ENCODE measurements at places on chromosomes 3 and 15. TPM values are rescaled to one million over a fixed set of nuclear protein-coding genes. Genes with fewer than 3 reads are reported as not detected.

DNA sequence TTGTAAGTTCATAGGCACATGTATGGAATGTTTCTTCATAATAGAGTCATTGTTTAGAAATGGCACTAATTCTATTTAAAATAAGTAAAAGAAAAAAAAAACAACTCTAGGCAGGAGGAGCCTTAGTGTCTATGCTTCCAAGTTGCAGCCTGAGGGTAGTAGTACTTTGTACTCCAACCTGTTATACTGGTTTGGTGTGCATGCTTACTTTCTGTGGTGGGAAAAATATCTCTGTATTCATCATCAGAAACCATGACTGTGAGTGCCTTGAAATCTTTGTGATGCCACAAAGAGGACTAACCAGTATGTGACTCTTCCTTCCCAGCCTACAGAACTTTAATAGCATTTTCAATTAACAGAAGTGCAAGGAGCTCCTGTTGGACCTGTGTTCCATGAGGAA, 4.4 kb downstream of the NAALADL2 start:
- DNase-seq: no peak

DNA sequence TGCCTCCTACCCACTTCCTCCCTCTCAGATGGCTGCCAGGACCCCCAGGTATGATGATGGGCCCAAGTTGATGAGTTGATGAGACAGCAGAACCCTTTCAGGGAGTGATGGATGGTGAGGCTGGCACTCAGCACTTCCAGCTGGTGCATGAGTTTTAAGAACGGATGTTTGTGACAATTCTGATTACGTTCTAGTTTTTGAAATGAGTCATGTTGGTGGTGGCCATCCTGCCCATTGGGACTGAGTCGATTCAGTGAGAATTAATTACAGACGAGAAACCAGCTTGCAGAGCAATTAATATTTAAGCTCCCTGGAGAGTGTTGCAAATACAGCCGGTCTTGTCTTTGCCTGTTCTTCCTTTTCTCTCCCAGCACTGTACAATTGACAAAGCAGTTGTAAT, 56.9 kb upstream of the NR2C2 start:
- peak; percentile 85 for DNase-seq

DNA sequence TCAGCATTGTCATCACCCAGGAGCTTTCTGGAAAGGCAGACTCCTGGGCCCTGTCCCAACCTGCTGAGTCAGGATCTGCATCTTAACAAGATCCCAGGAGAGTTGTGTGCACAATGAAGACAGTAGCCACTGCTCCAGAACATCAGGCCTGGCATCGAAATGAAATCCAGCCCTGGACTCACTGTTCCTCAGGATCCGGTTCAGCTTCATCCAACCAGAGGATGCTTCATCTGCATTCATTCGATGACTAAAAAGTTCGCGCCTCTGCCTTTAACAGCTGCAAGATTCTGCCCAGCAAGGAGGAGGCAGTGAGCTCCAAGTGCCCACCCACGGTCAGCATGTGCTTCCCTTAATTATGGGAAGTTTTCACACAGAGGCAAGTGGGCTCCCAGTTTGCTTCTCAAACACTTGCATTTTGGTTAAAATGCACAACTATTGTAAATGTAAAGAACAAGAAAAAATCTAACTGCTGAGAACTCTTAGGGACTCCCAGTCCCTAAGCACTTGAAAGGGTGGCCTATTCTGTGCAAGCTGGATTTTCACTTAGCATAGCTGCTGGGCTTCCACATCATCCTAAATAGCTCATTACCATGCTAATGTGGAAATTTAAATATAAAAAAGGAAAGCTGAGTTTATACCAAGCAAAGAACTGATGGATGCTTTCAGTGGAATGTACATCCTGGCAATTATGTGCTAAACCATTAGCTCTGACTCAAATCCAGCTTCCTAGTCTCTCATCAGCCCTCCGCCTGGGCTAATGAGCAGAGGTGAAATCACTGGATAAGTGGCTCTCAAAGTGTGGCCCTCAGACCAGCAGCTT, 25.5 kb upstream of the ESYT3 start:
- DNase-seq: no peak

Gene RBM5
- 53.7 TPM for total RNA-seq

Gene DPPA2
- total RNA-seq: not detected

Gene LRRC31
- not detected for total RNA-seq

Gene CKMT1B
- not detected for total RNA-seq

Gene TNFAIP8L3
- 0.07 TPM for total RNA-seq

Gene ZNF770
- total RNA-seq: 15.3 TPM
